ENCODE measurements at places on chromosomes 6 and 20.
A peak's percentile ranks its signal among the peaks of the same experiment; 100 is the strongest.

- no peaks in the 10 kb centered on the region for H3K27me3 ChIP-seq
- no peak overlapping the region for H3K27ac ChIP-seq
- H3K4me1 ChIP-seq: no peaks in the 10 kb centered on the region
- H3K36me3 ChIP-seq: no peaks in the 10 kb centered on the region
- DNase-seq: no peak
Observed at GRCh38 chr6:132004668-132005067, 53.5 kb upstream of the CCN2 start.

GRCh38 chr20:37741055-37741454, 47.2 kb downstream of the CTNNBL1 start:
- H3K4me3 ChIP-seq: no peak overlapping the region
- H3K36me3 ChIP-seq: peaks cover 15% of the 10 kb centered on the region
- H3K27me3 ChIP-seq: no peaks in the 10 kb centered on the region

DNA sequence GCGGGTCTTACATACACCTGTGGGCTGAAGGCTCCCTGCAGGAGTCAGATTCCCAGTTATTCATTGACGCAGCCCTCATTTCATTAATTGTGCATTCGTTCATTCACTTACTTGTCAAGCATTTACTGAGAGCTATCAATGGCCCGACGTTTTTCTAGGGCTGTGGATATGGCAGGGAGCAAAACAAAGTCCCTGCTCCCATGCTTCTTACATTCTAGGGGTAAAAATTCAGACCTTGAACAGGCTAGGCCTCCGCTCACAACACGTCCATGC, 369 bp upstream of the NSFL1C start:
- peak overlapping the region; percentile 70 for H3K27ac ChIP-seq
- peaks cover 35% of the 10 kb centered on the region for H3K4me1 ChIP-seq
- peak overlapping the region; percentile 46 for H3K4me3 ChIP-seq
- H3K36me3 ChIP-seq: no peaks in the 10 kb centered on the region
- no peaks in the 10 kb centered on the region for H3K27me3 ChIP-seq
- DNase-seq: no peak

- no peak overlapping the region for H3K4me3 ChIP-seq
- H3K27me3 ChIP-seq: no peaks in the 10 kb centered on the region
- no peaks in the 10 kb centered on the region for H3K36me3 ChIP-seq
Observed at GRCh38 chr6:140226637-140227036, 852.2 kb upstream of the CITED2 start.

All from CD8-positive, alpha-beta memory T cell (primary cell).